ENCODE measurements at places on chromosomes 6 and 20. TPM values are rescaled to one million over a fixed set of nuclear protein-coding genes. Genes with fewer than 3 reads are reported as not detected.

- H3K27me3 ChIP-seq: no peaks in the 10 kb centered on the region
- no peak for DNase-seq
- no peaks in the 10 kb centered on the region for H3K36me3 ChIP-seq
- H3K4me3 ChIP-seq: no peak overlapping the region
- H3K4me1 ChIP-seq: no peaks in the 10 kb centered on the region
- no peak overlapping the region for H3K27ac ChIP-seq
Measured at GRCh38 chr6:135163440-135163738, 17.7 kb upstream of the MYB start.

DNA sequence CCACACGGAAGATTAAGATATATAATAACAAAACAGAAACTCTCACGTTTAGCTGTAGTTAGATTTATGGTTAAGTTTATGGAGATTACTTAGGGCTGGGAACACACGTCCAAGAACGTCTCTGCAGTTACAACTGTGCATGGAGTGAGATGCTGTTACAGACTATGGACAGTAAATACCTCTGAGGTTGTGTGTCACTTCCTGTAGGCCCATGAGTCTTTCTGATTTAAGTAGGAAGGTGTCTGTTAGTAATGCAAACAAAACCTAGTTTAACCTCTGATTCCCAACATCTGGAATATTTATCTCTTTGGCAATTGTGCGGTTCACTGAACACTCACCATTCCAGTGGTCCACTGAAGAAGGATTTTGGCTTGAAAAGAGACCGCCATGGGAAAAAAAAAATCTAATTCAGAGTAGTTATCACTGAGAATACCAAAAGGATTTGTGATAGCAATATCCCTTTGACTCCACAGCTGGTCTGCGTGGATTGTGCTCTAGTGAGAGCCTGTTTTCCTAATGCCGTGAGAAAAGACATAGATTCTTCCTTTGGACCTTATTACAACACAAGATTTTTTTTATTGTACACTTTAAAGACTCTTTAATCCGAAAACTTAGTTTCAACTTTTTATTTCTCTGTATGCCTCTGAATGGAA is 478.2 kb upstream of the CITED2 start:
- no peak for DNase-seq
- peak overlapping the region; percentile 14 for H3K27ac ChIP-seq
- no peaks in the 10 kb centered on the region for H3K27me3 ChIP-seq
- no peak overlapping the region for H3K4me3 ChIP-seq
- no peaks in the 10 kb centered on the region for H3K36me3 ChIP-seq

DNA sequence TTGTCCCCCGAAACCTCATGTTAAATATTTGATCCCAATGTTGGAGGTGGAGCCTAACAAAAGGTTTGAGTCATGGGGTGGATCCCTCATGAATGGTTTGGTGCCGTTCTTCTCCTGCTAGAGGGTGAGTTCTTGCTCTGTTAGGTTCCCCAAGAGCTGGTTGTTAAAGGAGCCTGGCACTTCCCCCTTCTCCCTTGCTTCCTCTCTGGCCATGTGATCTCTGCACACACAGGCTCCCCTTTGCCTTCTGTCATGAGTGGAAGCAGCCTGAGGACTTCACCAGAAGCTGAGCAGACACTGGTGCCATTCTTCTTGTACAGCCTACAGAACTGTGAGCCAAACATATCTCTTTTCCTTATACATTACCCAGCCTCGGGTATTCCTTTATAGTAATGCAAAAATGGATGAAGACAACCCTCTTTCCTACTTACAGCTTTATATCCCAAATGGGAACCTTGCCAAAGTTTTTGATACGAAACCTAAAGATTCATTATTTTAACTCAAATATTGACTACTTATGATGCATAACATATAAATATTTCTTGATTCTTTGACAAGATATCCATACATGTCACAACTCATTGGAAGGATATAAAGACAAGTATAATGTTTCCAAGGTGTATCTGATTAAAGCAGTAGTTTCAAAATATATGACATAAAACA is 61.0 kb downstream of the RNF182 start:
- no peak overlapping the region for H3K4me3 ChIP-seq
- H3K27ac ChIP-seq: no peak overlapping the region
- no peaks in the 10 kb centered on the region for H3K36me3 ChIP-seq
- H3K4me1 ChIP-seq: no peaks in the 10 kb centered on the region

Gene DHX35
- 11.2 TPM for total RNA-seq

DNA sequence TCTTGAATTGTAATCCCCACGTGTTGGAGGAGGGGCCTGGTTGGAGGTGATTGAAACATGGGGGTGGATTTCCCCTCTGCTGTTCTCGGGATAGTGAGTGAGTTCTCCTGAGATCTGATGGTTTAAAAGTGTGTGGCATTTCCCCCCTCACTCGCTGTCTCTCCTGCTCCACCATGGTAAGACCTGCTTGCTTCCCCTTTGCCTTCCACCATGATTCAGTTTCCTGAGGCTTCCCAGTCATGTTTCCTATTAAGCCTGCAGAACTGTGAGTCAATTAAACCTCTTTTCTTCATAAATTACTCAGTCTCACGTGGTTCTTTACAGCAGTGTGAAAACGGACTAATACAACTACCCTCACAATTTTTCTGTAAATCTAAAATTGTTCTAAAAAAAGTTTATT is 26.8 kb upstream of the FAM184A start:
- H3K27me3 ChIP-seq: no peaks in the 10 kb centered on the region
- no peaks in the 10 kb centered on the region for H3K36me3 ChIP-seq
- no peaks in the 10 kb centered on the region for H3K4me1 ChIP-seq
- no peak for DNase-seq
- no peak overlapping the region for H3K4me3 ChIP-seq
- H3K27ac ChIP-seq: no peak overlapping the region

Gene FLOT1
- total RNA-seq: 271 TPM

DNA sequence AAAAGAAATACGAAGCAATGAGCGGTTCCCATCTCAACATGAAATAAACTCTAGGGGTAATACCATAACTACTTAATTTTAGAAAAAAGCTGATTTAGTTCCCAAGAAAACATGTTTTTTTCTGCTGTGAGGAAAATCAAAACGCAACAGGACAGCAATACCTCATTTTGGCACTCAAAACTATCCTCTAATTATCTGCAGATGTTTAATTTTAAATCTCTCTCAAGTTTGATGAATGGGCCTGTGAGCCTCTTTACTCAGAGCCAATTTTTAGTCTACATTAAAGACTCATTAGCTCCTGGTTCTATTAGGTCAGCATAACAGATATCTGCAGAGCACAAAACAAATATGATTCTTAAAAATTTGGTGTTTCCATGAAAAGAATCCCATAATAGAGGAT is 28.1 kb downstream of the RNF24 start:
- DNase-seq: no peak
- H3K36me3 ChIP-seq: no peaks in the 10 kb centered on the region
- no peak overlapping the region for H3K27ac ChIP-seq
- no peak overlapping the region for H3K4me3 ChIP-seq
- H3K27me3 ChIP-seq: no peaks in the 10 kb centered on the region

GRCh38 chr6:157020881-157021343 is 243.7 kb downstream of the ARID1B start:
- no peaks in the 10 kb centered on the region for H3K27me3 ChIP-seq
- H3K4me1 ChIP-seq: no peaks in the 10 kb centered on the region
- DNase-seq: peak; percentile 73
- H3K27ac ChIP-seq: peak overlapping the region; percentile 100

Gene COX4I2
- total RNA-seq: 11.3 TPM

- no peak overlapping the region for H3K27ac ChIP-seq
- no peak overlapping the region for H3K4me3 ChIP-seq
- peaks cover 22% of the 10 kb centered on the region for H3K4me1 ChIP-seq
Measured at GRCh38 chr20:51565298-51566144, 23.0 kb upstream of the NFATC2 start.

Gene GABRR2
- 1.1 TPM for total RNA-seq

Gene ZNF184
- total RNA-seq: 6.5 TPM

- peak; percentile 55 for DNase-seq
- peaks cover 6% of the 10 kb centered on the region for H3K4me1 ChIP-seq
- no peaks in the 10 kb centered on the region for H3K36me3 ChIP-seq
- peak overlapping the region; percentile 20 for H3K4me3 ChIP-seq
- no peaks in the 10 kb centered on the region for H3K27me3 ChIP-seq
Measured at GRCh38 chr6:118776607-118777549, 117.1 kb upstream of the ASF1A start.

- peaks cover 14% of the 10 kb centered on the region for H3K4me1 ChIP-seq
- no peak for DNase-seq
- no peak overlapping the region for H3K27ac ChIP-seq
- no peak overlapping the region for H3K4me3 ChIP-seq
Measured at GRCh38 chr20:25318471-25319240, 70.8 kb downstream of the PYGB start.

DNA sequence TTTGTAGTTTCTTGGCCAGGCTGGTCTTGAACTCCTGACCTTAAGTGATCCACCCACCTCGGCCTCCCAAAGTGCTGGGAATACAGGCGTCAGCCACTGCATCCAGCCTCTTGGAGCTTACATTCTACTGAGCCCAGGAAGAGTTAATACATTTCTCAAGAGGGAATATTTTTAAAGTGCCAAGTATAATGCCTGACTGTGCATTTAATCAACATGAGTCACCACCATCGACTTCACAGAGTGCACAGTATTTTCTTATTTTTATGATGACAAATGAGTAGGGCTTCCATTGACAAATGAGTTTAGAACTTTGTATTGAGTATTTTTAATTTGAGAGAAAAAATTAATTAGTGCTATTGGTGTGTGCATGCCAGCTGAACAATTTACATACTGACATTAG is 72.2 kb downstream of the SASH1 start:
- no peaks in the 10 kb centered on the region for H3K27me3 ChIP-seq
- no peaks in the 10 kb centered on the region for H3K36me3 ChIP-seq
- no peak overlapping the region for H3K27ac ChIP-seq
- no peak overlapping the region for H3K4me3 ChIP-seq

Gene SLC17A1
- total RNA-seq: not detected

DNA sequence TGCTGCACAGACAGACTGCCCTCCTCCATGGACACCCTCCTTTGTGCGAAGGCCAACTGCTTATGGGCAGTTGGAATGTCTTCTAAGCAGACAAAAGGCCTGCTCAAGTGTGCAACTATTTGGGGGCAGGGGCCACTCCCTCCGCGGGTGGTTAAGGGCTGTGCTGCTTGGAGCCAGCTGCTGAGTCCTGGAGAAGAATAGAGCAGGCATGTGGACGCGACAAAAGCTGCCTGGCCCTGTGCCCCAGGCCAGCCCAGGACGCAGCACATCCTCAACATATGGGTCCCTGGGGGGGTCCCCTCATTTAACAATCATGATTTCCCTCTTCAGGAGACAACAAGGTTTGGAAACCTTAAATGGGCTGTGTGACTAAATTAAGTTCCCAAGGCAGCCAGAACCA is 45.5 kb upstream of the ENTPD6 start:
- no peak overlapping the region for H3K4me3 ChIP-seq
- peaks cover 31% of the 10 kb centered on the region for H3K27me3 ChIP-seq
- H3K4me1 ChIP-seq: peaks cover 8% of the 10 kb centered on the region
- H3K27ac ChIP-seq: no peak overlapping the region
- DNase-seq: no peak
- no peaks in the 10 kb centered on the region for H3K36me3 ChIP-seq

Gene GSTA4
- 10.9 TPM for total RNA-seq

Gene FILIP1
- 179 TPM for total RNA-seq

Gene SYNJ2
- 27.0 TPM for total RNA-seq

DNA sequence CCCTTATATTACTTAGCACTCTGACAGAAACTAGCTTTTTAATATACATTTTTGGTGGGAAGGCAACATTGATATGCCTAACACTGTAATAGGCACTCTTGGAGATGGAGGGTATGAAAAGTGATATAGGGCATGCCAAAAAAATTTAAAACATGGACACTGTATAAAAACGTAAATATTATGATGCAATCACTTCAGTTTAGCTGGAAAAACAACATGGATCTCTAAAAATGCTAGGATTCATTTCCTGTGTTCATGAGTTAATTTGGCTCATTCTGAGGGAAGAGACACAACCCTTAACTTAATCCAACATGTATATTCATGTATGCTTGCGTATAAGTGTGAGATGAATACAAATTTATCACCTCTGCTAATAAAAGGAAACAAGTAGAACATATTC is 157.3 kb upstream of the TFAP2D start:
- no peaks in the 10 kb centered on the region for H3K4me1 ChIP-seq
- H3K27ac ChIP-seq: no peak overlapping the region
- no peak overlapping the region for H3K4me3 ChIP-seq
- H3K27me3 ChIP-seq: no peaks in the 10 kb centered on the region
